Stimulated activated CD8-positive, alpha-beta memory T cell treated with anti-CD3 and anti-CD28 coated beads, Interleukin-15, amount 100 ng/mL, for 24 hours (primary cell): ENCODE measurements at places on chromosomes 4 and X.

- no peak for DNase-seq
Observed at GRCh38 chrX:72714478-72714916, 391 bp upstream of the PHKA1 start.

DNA sequence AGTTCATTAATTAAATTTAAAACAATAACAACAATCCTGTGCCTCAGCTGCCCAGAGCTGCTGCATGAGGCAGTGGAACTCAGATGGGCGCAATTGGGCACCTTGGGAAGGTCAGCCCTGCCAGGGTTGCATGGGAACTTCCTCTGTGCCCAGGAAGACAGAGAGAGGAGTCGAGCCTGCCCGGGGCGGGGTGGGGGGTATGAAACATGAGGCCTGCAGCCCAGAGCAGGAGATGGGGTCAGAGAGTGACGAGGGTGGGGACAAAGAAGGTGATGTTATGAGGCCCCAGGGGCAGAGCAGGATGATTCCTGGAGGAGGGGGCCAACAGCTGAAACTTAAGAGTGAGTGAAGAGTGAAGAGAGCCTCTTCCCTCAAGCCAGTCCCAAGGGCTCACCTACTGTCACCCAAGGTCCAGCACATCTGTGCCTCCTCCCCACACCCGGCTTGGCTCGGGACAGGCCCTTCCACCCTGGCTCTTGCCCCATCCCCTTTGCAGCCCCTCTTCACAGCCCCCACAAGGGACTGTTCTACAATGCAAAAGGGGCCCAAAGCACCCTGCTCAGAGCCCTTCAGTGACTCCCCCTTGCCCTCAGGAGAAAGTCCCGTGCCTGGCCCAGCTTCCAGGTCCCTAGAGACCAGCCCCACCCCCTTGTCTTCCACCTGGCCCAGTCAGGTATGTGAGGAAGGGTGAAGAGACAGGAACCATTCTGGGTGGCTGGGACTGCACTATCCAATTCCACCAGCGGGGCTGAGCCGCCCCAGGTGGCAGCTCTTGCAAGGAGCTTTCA is 31.4 kb downstream of the HMX1 start:
- no peak for DNase-seq

DNA sequence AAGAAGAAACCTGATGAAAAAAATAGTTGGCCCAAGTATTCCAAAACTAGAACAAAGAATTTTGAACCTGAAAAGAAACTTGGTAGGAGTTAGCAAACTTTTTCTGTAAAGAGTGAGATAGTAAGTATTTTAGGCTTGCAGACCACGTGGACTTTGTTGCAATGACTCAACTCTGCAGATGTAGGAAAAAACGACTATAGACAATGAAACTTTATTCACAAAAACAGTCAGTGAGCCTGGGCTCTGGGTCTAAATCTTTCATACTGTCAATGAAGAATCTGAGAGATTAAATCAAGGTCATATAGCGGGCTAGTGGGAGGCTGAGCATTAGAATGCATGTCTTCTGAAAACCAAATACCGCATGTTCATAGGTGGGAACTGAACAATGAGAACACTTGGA is 23.0 kb downstream of the SH3D19 start:
- no peak for DNase-seq

- no peak for DNase-seq
Observed at GRCh38 chr4:187141101-187141500, 417.4 kb upstream of the FAT1 start.
